ENCODE measurements at places on chromosomes 2 and 18.
A peak's percentile ranks its signal among the peaks of the same experiment; 100 is the strongest.

- DNase-seq, result no peak
These were observed 297.1 kb downstream of the TCF4 start for GRCh38 chr18:55290898-55291297.

- no peak for DNase-seq
These were observed 105.6 kb upstream of the NOL4 start for GRCh38 chr18:34330308-34330707.

DNA sequence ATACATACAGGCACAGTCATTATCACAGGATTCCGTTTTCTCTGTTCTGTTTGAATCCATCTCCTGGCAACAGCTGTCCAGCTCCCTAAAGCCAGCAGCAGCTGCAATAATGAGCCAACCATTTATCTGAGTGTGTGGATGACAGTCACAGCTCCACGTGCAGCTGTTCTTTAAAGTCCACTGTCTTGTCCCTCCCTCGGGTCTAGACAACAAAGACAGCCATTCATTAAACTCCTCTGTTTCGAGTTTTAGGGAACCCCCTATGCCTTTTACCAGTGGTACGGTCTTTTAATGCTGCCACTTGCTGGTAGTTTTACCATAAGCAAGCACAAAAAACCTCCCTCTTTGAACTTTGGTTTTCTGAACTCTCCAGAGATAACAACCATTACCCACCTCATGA, 16.0 kb upstream of the MSGN1 start:
- DNase-seq, result peak; percentile 41

DNA sequence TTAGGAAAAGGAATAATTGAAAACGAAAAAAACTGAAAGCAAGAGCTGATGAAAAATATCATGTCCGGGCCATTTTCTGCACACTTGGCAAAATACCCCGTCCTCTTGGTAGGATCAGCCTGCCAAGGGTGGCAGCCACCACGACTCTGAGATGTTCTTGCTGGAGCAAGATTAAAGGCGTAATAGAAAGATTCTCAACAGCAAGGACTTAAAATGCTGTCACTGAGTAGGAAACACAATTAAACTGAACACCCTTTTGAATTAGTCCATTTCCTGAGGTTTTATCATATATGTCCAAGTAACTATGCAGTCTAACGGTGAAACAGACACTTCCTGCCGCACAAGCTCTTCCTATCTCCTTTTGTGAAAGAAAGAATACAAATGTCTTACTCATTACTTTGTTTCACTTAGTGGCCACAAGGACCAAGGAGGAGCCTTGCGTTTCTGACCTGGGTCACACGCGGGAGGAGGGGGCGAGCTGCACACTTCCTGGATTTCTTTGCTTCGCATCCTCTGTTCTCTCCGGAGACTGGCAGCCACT, 222.7 kb downstream of the PIEZO2 start:
- DNase-seq, result no peak

DNA sequence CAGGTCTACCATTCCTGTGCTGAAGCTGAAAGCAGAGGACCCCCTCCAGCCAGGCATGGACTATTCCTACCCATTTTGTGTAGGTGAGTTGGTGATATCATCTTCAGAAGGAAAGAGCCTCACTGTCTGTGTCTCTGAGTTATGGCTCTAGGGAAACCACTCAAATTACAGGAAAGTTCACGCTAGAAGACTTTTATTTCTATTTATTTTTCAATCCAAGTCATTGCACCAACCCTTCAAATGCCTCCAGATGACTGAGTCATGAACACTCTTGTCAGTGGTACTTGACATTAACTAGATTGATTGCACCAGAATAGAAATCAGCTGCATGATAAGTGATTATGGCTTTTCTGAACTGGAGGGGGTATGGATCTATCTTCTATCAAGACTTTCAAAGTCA, 338.4 kb downstream of the MBD2 start:
- no peak for DNase-seq

DNA sequence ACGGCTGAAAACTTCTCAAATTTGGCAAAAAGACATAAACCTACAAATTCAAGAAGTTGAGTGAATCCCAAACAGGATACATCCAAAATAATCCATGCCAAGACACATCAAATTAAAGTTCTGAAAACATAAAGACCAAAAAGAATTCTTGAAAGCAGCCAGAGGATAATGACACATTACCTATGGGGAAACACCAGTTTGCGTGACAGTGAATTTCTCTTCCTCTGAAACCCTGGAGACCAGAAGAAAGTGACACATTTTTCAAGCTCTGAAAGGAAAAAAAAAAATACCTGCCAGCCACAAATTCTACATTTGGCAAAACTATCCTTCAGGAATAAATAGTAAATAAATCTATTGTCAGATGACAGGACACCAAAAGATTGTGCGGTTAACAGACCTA, 86.0 kb upstream of the AFF3 start:
- DNase-seq, result no peak

GRCh38 chr2:145931781-145932395, 1412.0 kb upstream of the ZEB2 start:
- DNase-seq, result peak; percentile 7

DNA sequence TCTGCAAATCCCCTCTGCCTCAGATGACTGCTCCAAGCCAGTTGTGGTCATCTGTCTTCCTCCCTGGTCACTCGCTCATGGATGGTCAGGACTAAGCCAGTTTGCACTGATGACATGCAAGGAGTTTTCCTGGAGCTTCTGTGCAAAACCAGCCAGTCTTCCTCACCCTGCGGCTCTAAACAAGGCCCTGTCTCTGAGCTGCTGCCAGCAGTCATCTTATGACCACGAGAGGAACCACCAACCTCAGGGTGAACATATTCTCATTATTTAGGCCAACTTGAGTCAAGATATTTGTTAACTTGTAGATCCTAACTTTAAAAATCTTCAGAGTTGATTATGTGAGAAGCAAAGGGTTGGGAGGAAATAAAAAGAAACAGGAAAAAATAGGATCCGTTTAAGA, 119.9 kb upstream of the CAB39 start:
- no peak for DNase-seq

- no peak for DNase-seq
These were observed 94.8 kb downstream of the GFPT1 start for GRCh38 chr2:69292256-69292655.

DNA sequence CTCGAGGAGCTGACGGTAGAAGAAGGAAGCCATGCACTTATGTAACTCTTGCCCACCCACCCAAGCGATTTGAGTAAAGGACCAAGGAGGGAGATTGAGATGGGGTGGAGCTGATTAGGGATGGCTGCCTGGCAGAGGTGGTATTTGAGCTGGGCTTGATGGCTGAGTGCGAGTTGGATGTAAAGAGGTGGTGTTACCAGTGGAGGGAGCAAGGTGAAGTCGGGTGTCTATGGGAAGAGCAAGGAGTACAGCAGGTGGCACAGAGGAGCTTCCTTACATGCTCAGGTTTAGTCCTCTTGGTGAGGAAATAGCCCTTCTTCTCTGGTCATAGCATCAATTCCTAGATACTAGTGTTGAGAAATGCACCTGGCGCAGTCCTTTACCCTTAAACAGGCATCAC, 294.2 kb upstream of the SKOR2 start:
- DNase-seq, result no peak

DNA sequence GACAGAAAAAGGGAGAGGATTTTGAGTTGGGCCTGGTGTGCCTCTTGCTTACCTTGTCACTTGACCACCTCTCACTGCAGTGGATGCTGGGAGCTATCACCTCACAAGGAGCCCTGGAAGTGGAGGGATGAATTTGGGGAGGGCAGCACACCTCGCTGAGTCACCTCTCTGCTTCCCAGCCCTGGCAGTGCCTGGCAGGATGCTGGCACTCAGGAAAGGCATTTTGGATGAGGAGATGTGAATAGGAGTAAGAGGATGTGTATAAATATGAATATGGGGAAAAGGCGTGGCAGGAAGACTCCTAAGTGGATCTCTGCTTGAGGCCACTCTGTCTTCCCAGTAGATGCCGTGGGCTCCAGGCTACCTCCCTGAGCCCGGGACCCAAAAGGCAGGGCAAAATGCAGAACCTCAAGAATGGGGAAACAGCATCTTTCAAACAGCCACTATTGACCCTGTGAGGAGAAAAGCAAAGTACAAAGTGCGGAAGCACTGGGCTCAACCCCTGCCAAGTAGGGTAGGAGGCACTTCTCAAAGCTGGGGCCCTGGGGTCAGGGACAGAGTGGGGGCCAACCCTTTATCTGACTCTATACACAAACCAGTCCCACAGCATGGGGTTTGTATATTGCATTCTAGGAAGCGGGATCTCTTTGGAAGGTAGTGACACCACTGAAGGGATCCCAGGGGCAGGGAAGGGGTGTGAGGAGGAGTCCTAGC, 164.5 kb upstream of the GLI2 start:
- no peak for DNase-seq

- no peak for DNase-seq
These were observed 1134.9 kb upstream of the FAM98A start for GRCh38 chr2:34734042-34734441.

DNA sequence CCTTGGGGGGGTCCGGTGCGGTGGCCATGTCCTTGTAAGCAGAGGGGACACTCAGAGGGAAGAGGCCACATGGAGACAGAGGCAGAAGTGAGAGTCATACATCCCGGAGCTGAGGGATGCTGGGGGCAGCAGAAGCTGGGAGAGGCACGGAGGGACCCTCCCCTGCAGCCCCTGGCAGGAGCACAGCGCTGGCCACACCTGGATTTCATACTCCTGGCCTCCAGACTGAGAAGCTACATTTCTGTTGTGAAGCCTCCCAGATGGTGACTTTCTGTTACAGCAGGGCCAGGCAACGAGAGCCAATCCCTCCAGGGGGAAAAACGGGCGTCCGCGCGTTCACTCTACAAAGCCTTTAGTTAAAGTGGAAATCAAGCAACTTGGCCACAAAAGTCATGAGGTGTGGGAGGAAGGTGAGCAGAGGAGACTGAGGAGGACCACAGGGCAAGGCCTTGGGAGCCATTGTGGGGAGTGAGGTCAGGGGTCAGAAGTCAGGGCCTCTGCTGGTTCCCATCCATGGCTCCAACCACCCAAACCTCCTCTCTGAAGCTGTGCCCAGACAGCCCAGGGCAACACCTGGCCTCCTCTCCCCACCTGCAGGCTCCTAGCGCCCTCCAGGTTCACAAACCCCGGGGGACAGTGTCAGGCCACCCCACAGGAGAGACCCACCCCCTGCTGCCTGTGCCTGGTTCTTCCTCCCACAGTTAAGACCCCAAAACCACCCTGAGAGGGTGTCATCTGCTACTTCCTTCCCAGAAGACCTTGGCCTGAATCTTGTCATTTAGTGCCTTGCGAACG, 4.5 kb upstream of the MBP start:
- no peak for DNase-seq

DNA sequence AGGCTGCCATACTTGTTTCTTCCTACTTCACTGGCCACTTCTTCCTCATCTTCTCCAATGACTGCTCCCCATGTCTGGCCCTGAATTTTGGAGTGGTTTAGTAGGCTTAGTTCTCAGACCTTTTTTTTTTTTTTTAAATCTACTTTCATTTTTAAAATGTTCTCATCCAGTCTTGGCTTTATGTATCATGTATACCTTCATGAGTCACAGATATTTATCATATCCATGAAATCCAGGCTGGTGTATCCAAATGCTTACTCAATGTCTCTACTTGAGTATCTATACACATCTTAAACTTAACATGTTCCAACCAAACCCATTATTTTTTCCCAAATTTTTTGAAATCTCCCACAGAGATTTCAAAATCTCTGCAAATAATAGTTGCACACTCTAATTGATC, 26.3 kb upstream of the CFAP36 start:
- no peak for DNase-seq

DNA sequence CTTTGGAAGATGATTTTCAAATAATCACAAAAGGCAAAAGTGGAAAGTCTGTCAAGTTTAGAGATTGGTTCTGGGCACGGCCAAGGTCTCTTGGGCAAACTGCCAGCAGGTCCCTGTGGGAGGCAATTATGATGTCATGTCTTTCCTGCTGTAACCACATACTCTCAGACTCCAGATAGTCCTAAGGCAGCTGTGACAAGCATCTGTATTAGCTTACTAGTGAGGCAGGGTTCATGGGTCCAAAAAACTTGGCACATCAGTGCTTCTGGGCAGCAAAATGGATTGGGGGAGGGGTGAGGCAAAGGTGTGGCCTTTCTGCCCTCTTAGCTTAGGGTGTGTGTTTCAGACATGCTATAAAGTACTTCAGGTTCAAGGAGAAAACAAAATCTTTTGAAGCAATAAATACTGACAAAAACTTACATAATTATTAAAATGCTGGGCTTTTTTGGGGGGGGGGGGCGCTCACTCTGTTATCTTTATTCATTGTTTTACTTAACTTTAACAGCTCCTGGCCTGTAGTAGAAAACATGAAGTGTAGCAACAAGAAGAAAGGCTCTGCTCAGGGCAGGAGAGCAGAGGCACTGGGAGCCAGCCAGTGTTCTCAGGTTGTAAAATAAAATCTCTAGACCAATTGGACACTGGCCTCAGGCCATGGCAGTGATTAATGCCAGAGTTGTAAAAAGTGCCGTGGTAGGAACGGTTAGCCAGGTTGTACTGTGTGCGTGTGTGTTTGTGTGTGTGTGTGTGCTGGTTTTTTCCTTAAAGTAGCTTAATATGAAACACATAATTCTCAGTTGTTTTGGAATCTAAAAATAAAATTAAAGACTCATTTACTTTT, 14.3 kb upstream of the TANC1 start:
- DNase-seq, result no peak

DNA sequence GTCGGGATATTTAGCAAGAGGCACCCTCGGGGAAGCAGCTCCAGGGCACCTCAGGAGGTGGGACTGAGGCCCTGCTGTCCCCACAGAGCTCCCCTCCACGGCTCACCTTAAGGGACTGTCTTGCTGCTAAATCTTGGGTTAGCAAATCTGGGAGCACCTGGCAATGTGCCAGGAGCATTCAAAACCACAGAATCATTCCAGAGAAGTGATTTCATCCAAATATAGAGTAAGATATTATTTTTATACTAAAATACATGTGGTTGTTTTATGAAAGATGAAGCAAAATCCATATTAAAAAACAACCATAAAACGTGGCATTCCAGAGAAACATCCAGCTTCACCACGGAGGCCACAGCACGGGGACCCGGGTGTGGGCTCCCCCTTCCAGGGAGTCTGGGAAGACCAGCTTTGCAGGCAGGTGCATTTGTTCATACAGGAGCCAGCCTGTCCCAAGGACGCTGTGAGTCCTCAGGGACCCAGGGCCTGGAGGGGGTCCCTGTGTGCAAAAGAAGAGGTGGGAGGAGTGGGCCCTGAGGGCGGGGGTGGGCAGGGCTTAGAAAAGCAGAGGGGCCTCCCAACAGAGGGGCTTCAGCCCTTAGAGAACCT, 16.3 kb downstream of the HS1BP3 start:
- DNase-seq, result no peak

DNA sequence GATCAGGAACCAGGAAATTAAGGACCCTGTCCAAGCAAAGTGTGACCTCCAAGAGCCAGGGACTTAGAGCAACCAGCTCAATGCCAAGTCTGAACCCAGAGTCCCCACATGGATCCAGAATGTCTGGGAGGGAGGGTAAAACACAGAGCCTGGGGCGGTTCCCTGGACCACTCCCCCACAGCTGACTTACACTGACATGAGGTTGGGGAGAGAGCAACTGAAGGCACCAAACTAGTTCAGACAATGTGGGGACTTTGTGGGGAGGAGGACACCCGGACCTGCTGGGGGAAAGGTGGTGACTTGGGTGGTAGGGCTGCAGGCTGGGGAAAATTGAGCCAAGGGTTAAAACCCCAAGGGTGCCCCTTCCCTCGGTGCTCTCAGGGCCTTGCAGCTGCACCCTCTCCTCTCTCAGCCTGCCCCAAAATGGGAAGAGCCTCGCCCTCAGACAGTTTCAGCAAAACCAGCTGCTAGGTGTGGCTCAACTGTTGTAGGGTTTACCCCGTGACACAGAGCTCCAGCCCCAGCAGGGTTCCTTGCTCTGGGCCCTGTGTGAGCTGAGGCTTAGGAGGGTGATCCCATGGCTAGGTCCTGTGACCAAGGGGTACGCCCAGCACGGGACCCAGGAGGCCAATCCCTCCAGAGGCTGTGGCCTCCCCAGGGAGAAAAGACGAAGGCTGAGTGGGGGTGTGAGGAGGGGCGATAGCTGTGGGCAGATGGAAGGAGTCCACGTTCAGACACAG, 28.6 kb downstream of the MARCO start:
- peak; percentile 0 for DNase-seq
